ENCODE measurements at places on chromosomes 6 and 20.
A peak's percentile ranks its signal among the peaks of the same experiment; 100 is the strongest.

GRCh38 chr6:150696190-150696589 lies 96.5 kb downstream of the PLEKHG1 start:
- no peak for DNase-seq

- no peak for DNase-seq
Measured at GRCh38 chr20:23020230-23021018, 14.7 kb upstream of the SSTR4 start.

- DNase-seq: no peak
Measured at GRCh38 chr6:151205721-151206600, 33.8 kb upstream of the AKAP12 start.

DNA sequence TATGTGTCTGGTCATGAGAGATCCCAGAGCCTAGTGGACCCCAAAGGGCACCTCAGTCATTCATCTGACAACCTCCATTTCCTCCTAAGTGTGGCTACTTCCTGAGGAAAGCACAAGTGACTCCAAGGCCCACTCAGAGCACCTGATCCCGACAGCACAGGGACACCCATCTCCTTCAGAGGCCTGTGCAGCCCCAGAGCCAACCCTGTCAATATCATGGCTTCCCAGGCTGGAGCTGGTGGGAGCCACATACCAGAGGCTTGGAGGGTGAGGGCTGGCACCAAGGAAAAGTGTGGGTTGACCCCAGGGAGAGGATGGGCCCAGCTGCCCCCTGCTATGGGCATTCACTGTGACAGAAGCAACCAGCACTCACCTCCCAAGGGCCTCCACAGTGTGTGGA lies 117.3 kb downstream of the PSMB1 start:
- no peak for DNase-seq

DNA sequence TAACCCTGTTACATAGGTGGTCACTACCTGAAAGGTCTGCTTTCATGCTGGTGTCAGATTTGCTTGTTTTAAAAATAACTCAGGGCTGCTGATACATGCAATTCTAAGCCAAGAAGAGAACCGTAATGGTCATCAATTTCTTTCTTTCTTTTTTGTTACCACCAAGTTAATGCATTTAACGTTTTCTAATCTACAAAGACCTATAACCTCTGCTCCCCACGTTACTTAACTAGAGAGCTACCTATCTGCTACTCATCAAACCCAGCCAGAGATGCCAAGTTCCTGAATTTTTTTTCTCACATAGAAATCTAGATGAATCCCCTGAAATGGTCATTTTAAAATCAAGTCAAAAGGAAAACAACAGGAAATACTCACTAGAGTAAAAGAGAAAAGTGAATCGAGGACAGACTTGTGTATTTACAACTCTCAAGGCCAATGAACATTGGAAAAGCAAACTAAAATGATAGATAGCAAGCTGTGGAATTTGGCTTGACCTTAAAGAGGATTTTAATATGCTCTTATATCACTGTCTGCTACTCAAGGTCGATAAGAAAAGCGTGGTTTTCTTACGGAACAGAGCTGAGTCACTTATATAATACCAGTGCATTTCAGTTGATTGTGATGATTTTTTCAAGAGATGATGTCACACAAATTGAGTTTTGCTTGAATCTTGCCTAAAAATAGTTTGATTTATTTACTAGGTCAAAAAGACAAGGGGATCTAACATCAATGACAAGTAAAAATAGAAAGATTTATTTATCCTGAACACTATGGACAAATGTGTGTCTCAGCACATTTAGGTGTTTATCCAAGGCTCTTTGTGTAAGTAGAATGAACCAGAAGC lies 67.9 kb downstream of the SGK1 start:
- no peak for DNase-seq

DNA sequence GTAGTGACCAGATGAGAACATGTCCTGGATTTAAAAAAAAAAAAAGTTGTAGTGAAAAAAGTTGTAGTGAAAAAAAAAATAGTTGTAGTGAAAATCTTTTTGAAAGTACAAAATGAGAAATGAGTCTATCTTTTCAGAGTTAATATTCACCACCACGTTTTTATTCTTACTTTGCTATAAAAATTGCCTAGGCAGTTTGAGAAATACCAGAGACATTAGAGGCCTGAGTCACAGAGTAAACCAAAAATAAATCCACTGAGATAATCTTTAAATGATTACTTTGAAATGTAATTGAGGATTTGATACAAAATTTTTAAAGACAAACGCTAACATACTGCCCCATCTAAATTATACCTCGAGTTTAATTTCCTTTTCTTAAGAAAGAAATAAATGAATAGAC lies 101.2 kb upstream of the TIAM2 start:
- no peak for DNase-seq

DNA sequence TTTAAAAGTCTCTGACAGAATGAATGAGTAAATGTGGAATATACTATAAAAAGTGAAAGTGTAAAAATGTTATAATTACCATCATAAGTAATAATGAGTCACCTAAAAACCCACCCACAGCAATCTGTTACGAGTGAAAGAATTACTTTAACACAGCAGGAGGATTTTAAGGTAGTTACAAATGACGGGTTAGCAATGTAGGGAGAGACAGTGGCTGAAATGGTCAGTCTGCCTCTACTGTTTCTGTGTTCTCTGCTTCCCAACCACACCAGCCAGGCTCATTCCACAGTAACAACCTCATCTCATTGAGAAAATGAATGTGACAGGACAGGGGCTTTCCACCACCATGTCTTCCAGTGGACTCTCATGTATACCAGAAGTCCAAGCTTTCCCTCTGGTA lies 124.4 kb upstream of the KCNK16 start:
- no peak for DNase-seq

GRCh38 chr6:15344192-15344519 lies 98.3 kb downstream of the JARID2 start:
- no peak for DNase-seq

DNA sequence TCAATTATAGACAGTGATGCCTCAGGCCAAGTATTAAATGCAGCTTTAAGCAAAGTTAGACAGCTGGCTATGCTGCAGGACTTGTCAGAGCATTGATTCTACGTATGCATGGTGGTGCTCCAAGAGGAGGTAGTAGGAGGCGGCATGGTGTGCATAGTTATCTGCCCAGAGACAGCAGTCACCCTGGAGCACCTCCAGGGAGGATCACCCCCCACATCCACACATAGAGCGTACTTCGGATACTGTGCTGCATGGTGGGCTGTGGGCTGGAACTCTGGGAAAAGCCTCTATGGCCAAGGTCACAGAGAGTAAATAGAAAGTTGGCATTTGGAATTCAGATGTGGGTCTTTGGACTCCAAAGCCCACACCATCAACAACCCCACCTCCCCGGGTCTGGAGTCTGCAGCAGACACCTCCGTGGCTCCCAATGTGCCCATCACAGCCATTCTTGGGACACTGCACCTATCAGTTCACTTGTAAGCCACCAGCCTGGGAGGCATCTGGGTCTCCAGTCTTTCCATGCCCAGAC lies 64.5 kb upstream of the STX16 start:
- DNase-seq: no peak

- DNase-seq: no peak
Measured at GRCh38 chr20:23630392-23630849, 7.3 kb downstream of the CST3 start.

GRCh38 chr6:89434954-89435353 lies 2.0 kb downstream of the ANKRD6 start:
- DNase-seq: no peak

DNA sequence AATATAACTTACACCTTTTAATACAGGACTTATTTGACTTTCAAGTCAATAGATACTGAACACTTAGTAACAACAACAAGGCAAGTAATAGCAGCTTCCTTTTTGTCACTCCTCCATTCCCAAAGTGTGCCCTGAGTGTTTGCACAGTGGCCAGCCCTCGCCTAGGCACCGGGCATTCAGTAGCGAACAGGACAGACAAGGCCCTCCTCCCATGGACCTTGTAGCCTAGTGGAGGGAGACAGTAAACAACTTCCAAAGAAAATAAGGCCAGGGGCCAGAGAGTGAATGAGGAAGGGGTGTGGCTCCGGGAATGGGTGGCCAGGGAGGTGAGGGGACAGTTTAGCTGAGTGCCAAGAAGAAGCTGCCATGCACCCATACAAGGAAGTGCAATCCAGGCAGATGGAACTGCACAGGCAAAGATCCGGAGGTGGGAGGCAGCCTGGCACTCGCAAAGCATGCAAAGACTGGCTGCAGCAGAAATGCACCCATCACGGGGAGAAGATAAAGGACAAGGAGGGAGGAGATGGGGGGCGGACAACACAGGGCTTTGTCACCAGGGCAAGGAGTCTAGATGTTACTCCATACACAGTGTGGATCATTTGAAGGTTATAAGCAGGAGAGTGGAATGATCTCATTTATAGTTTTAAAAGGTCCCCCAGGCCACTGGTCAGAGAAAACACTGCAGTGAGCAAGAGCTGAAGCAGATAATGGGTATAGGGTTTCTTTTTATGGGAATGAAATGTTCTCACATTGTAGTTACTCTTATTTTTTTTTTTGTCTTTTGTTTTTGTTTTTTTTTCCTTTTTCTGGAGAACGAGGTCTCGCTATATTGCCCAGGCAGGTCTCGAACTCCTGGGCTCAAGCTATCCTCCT lies 32.2 kb downstream of the ATP9A start:
- DNase-seq: no peak

DNA sequence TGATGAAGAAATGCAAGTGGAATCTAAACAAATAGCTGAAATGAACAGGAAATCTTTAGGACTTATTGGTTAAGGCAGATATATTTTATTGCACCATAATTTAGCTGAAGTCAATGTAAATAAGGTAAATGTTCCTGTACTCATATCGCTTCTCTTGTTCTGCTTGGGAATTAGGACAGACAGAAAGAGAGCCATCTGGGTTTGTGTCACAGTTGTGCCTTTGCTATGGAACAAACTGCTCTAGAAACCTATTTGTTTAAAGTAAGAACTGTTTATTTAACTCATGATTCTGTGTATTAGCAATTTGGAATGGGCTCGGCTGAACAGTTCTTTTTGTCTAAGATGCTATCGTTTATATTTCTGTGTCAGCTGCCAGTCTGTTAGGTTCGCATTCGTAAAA lies 143.8 kb upstream of the KHDRBS2 start:
- no peak for DNase-seq

GRCh38 chr20:19110881-19111460 lies 101.5 kb upstream of the SLC24A3 start:
- peak; percentile 50 for DNase-seq

Measured in NCI-H1436 (cell line).